ENCODE measurements at places on chromosomes 11 and 22. TPM values are rescaled to one million over a fixed set of nuclear protein-coding genes. Genes with fewer than 3 reads are reported as not detected.

- DNase-seq, result no peak
These were observed 53.7 kb downstream of the SLC22A12 start for GRCh38 chr11:64644647-64645275.

GRCh38 chr11:65643971-65644370, 6.1 kb downstream of the SIPA1 start:
- no peak for DNase-seq

DNA sequence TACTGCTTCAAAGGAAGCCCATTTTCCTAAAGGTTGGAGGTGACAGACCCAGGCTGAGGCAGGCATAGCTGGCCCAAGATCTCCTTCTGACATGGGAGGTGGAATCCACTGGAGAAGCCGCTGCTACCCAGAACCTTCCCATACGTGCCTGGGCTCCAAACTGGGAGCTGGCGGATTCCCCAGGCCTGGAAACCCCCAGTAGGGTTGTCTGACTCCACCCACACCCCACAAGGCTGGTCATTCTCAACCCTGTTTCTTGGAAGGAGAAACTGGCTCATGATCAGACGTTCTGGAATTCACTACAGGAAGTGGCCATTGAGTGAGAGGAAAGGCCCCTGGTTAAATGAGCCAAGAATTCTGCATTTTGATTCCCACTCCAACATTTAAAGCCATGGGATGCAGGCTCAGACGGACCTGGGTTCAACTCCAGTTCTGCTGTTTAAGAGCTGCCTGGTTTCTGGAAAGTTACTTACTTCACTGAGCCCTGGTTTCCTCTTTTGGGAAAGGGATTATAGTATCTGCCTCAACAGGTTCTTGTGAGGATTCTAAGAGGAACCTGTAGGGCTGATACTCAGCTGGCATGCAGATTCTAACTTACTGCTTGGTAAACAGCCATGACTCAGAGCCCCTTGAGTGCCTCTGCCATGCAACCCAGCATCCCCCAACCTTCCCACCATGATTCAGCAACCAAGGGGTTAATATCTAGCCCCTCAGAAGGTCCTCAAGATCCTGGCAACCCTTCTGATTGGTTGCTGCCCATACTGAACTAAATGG, 19.4 kb upstream of the TSKU start:
- no peak for DNase-seq

Gene SLC15A3
- total RNA-seq, result 4.6 TPM

DNA sequence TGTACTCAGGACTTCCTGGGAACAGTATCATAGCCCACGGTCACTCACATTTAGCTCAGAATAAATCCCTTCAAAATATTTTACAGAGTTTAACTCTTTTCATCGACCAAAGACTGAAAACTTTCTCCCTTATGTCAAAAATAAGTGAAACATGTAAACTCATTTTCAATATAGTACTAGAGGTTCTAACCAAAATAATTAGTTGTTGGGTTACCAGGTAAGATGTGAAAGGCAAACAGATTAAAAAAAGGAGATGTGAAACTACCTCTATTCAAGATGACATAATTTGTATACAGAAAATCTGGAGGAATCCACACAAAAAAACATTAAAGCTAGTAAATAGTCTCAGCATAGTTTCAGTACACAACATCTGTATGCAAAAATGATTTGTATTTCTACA, 20.3 kb downstream of the XKR3 start:
- no peak for DNase-seq
